Mesenchymal stem cell (in vitro differentiated cells and primary cell): ENCODE measurements at places on chromosomes 3 and 15.

DNA sequence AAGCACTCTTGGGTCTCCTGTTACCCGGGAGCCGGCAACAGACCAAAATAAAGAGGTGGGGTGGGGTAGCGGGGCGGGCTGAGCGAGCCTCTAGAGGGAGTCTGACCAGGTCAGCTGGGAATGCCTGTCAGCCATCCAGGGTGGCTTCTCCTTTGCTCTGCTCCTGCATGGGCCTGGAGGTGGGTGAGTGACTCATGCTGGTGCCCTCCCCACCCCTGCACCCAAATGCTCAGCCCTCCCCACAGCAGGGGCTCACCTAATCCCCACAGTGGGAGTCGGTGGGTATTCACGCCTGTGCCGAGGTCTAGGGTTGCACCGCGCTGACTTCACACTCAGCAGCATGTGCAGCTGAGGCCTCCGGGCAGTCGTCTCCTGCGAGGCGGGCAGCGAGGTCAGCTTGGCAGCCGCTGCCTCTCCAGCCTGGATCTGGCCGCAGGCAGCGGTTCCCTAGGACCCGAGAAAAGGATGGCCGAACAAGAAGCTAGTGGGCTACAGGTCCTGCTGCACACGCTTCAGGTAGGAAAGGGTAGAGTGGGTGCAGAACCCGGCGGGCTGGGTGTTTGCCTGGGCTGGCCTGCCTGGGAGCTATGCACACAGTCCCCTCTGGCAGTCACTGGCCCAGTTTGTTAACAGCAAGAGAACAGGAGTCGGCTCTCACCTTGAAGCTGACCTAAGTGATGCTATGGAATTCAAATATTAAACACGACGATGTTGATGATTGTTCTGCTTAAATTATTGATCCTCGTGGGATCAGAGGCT lies at the start of gene AGBL1:
Gene AGBL1, plus strand, starts transcription at position 364 of the 759 bp plus-strand sequence.
- no peak for DNase-seq
- no peak within 1 kb of the TSS for H3K27ac ChIP-seq
- no peaks in the 10 kb centered on the region for H3K27me3 ChIP-seq
- no peaks in the 10 kb centered on the region for H3K36me3 ChIP-seq

GRCh38 chr15:100230784-100231183 lies 111.0 kb downstream of the ADAMTS17 start:
- H3K4me1 ChIP-seq = no peaks in the 10 kb centered on the region
- H3K27ac ChIP-seq = no peak overlapping the region
- no peak overlapping the region for H3K4me3 ChIP-seq
- no peak for DNase-seq

DNA sequence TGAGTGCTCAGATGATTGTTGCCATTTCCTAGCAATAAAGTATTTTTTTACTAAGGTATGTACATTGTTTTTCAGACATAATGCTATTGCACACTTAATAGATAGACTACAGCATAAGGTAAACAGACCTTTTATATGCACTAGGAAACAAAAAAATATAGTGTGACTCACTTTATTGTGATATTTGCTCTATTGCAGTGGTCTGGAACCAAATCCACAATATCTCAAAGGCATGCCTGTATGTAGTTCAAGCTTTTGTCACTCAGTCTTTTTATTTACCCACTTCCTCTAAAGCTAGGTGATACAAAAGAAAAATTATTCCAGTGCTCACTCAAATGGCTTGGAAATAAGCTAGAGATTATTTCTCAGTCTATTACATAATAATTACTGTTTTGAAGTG lies 209.9 kb upstream of the VEPH1 start:
- H3K4me1 ChIP-seq = no peaks in the 10 kb centered on the region
- no peaks in the 10 kb centered on the region for H3K27me3 ChIP-seq
- no peak for DNase-seq
- no peak overlapping the region for H3K27ac ChIP-seq

GRCh38 chr15:99651023-99651807 lies 82.0 kb downstream of the LYSMD4 start:
- H3K27ac ChIP-seq = no peak overlapping the region
- no peaks in the 10 kb centered on the region for H3K4me1 ChIP-seq
- DNase-seq = peak; percentile 39
- no peaks in the 10 kb centered on the region for H3K27me3 ChIP-seq

DNA sequence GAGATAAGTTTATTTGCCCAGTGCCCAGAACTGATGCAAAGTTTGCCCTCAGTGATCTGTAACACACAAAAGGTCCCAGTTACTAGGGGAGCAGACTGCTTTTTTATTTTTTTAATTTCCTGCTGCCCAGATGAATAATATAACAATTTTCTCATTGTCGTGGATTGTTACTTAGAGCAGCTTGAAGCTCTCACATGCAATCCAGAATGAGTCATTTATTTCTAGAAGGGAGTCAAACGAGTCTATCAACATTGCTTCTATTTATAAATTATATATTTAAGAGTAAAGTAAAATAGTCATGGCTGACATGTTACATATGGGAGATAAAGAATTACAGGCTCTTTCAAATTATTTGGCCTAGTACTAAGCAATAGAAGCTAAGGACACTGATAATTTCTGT lies 41.3 kb downstream of the MEIS2 start:
- no peak overlapping the region for H3K4me3 ChIP-seq
- peak; percentile 82 for DNase-seq
- H3K27ac ChIP-seq = no peak overlapping the region
- H3K4me1 ChIP-seq = peaks cover 6% of the 10 kb centered on the region
- H3K36me3 ChIP-seq = peaks cover 50% of the 10 kb centered on the region
- H3K27me3 ChIP-seq = no peaks in the 10 kb centered on the region
